ENCODE measurements at places on chromosomes 4 and X.

DNA sequence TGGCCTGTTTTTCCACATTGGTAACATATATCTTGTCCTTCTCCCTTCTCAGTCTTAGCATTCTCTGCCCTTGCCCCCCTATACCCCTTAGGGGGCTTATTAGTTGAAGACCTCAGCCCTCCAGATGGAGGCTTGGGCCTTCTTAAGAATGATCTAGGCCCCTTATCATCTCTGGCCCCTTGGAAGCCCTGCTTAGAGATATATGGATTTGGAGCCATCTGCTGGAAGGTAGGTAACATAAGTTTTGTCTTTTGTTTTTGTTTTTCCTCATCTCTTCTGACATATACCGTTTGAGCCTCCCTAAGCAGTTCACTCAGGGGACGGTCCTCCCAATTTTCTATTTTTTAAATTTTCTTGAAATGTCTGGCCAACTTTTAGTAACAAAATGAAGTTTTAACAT lies 48.3 kb upstream of the NAP1L2 start:
- DNase-seq = no peak

- DNase-seq = no peak
Observed at GRCh38 chr4:80268081-80268823, 1.8 kb downstream of the FGF5 start.

DNA sequence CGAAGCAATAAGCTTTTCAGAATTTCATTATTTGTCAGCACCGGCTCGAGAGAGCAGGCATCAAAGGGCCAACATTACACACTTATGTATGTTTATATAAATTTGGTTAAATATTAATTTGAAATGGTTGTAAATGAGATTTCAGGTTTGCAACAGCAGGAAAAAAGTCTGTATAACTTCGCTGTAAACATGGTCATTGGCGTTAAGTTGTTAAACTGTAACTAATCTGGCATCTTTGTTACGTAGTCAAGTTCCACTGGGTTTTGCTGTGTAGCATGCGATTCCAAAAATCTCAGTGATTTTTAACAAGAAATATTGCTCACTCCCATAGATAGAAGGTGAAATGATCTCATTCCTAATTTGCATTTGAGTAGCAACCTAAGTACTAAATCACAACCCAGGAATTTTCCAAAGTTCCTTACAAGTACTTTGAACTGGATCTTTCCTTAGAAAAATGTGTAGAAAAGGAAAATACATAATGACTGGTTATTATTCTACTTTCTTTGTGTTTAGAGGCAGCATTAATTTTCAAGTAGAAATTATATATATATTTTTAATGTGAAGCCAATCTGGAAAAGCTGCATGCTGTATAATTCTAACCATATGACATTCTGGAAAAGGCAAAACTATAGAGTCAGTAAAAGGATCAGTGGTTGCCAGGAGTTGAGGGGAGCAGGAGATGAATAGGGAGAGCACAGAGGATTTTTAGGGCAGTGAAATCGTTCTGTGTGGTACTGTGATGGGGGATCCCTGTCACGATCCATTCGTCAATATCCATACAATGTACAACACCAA lies 222.1 kb downstream of the CBR4 start:
- DNase-seq = no peak

DNA sequence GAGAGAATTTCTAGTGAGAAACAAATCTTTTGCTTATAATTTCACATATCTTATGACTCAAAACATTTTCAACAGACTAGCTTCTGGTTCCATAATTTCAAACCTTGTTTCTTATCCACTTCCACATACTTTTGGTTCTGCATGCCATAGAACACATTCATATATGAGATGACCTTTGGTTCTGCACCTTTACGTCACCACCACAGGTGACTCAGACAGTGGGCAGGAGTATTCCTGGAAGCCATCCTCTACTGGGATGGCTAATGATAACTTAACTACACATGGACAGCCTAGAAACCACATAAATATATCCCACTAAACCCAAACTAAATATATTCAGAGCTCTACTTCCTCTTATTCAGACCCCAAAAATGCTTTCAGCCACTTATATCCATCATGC lies 133.3 kb downstream of the DCK start:
- no peak for DNase-seq

DNA sequence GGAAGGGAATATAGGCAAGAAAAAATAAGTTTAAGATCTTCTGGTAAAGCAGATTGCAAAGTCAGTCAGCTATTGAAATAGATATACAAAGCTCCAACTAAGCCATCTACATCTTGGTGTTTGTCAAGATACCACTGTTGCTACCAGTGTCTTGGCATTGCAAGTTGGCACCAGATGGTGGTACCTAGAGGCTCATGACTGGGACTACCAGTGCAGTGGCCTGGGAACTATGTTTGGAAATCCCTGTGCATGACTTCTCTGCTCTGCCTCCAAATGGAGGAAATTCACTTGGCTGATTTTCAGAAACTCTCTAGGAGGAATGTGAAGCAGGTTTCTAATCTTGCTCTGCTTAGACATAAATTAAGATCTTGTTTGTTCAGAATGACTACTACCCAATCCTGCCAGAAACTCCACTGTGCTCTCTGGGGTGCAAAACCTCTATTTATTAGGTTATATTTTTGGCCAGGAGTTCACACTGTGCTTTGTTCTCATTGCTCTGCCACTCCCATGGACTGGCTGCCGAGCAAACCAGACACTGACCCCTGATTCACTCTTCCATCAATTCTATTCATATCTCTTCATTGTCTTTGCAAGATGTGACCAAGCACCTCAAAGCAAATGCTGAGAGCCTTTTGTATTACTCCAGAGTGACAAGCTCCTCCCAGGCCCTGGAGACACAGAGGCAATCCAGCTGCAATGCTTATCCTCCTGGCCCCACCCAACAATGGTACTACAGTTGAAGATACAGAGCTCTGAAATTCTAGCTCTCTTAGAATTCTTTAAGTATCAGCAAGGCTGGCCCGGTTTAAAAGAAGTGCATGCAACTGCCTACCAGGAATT lies 272.3 kb upstream of the FGF16 start:
- no peak for DNase-seq

GRCh38 chrX:69615779-69616456 lies at the start of gene EDA:
EDA (plus strand) TSS chrX:69616113.
- DNase-seq = no peak

DNA sequence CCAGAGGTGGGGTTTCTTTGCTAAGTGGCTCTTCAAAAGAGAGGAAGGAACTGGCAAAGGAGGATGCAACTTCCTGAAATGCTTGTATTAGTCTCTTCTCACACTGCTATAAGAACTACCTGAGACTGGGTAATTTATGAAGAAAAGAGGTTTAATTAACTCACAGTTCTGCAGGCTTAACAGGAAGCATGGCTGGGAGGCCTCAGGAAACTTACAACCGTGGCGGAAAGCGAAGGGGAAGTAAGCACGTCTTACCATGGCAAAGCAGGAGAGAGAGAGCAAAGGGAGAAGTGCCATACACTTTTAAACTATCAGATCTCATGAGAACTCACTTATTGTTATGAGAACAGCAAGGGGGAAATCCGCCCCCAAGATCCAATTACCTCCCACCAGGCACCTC lies 505.7 kb downstream of the ZNF674 start:
- DNase-seq = no peak

- no peak for DNase-seq
Observed at GRCh38 chr4:91087743-91088142, 960.5 kb downstream of the CCSER1 start.

DNA sequence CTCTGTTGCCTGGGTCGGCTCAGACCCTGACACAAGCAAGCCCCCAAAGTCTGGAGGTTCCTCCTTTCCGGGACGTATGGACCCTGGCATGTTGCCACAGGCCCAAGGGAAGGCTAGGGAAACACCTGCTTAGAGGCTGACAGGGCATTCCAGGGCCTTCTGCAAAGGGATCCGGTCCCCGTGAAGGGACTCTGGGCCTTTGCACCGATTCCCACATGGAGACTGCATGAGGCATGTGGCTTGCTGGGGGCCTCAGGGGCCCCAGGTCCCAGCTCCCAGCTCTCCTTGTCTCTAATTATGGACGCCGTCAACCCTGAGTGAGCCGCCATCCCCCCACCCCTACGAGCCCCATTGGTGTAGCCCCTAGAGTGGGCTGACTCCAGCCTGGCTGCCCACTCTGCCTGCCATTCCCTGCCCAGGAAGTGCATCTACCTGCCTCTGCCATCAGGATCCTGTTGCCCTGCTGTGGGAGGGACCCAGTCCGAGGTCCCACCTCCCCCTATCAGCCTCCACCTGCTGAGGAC lies 4.2 kb upstream of the RGS12 start:
- DNase-seq = no peak

DNA sequence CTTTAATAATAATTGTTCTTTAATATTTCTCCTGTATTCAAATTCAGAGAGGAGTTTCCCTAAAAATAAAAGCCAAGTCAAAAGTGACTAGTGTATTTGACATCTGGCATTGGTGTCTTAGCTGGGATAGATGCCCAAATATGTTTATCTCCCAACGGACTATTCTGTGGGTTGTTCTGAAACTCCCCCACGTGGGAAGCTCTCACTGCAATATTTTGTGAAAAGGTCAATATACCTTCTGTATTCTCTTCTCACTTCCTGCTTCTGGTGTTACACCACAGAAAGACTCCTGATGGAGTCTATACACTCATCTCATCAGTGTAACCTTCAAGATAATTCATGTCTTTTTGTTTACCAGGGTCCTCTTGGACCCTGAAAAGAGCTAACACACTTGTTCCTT lies 2052.8 kb upstream of the TENM3 start:
- DNase-seq = no peak

DNA sequence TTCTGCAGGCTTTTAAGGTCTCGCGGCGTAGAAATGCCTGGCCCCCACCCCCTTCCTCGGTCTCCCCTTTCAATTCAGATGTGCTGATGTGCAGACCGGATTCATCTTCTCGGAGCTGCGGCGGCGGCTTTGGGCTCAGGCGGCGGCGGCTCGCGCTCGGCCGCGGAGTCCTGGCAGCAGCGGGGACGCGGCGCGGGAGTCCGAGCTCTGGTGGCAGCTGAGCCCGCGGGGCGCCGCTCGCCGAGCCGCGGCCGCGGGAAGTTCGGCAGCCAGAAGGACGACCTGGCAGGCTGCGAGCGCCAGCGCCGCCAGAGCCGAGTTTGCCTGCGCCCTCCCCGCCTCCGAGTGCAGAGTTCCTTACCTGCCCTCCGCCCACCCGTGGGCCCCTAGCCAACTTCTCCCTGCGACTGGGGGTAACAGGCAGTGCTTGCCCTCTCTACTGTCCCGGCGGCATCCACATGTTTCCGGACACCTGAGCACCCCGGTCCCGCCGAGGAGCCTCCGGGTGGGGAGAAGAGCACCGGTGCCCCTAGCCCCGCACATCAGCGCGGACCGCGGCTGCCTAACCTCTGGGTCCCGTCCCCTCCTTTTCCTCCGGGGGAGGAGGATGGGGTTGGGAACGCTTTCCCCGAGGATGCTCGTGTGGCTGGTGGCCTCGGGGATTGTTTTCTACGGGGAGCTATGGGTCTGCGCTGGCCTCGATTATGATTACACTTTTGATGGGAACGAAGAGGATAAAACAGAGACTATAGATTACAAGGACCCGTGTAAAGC lies 448 bp downstream of the TLL1 start:
- DNase-seq = no peak

- DNase-seq = no peak
Observed at GRCh38 chr4:11079171-11079570, 349.5 kb downstream of the HS3ST1 start.

DNA sequence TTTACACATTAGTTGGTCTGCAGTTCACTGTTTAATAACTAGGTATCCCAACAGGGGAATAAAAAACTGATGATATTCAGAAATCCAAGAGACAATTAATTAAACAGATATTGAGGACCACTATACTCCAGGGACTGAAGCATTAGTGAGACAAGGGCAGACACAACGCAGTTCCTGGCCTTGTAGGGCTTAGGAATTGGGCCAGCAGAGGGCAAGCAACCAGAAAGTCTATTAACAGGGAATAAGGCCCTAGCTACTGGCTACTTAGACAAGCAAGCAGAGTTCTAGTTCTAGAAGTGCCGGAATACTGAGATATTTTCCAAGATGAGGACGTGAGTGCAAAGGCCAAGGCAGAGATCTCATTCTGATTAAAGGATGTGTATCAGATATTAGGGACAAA lies 58.6 kb upstream of the ADGRA3 start:
- no peak for DNase-seq

DNA sequence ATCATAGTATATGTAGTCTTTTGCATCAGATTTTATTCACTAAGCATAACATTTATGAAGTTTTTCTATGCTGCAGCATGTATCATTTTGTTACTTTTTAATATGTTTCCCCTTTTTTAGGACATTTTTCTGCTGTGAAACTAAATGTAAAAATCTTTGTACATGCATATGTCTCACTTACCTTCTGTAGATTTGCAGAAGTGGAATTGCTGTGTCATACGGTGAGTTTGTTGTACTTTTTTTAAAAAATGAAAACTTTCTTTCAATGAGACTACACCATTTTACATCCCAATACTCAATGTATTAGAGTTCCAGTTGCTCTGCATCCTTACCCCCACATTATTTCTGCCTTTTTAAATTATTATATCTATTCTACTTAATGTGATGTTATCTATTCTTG lies 868.9 kb downstream of the PDHA2 start:
- no peak for DNase-seq

DNA sequence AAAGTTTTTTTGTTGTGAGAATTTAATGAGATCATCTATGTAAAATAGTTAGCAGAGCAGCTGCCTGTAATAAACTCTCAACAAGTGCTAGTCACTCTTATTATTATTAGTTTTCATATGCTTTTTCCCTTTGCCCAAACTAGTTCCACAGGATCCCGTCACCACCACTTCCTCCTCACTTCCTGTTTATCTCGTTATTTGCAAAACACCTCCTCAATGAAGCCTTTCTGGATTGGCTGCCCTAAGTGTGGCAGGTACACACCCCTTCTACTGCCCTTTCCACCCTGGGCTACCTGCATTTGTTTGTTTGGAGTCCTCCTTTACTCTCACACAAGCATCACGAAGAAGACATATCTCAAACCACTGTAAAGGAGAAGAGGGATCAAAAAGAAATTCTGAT lies 54.4 kb upstream of the KLF3 start:
- DNase-seq = no peak

DNA sequence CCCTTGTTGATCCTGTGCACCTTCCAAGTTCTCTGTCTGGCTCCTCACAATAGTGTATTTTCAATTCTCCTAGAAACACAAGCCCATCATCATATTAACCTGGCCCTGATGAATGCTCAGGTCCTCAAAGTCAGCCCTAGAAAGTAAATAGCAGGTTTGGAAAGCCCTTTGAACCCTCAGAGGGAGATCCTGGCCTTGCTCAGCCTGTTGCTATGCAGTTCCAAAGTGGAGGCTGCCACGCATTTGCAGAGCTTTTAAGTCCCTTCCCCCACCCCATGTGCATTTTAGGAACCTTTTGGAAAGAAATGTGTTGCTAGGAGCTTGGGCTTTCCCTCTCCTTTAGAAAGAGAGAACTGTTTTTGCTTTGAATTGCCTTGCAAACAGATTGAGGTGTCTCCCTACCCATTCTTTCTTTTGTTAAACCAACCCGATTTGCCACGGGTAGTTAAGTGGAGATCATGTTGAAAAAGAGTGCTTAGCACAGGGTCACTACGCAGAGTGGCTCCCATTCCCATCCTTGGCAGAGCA lies 12.2 kb downstream of the MAMLD1 start:
- DNase-seq = no peak

- DNase-seq = no peak
Observed at GRCh38 chrX:70478526-70479245, 34.1 kb downstream of the DLG3 start.
